HT1080 (cell line): ENCODE measurements at places on chromosomes 12 and 14. TPM values are rescaled to one million over a fixed set of nuclear protein-coding genes. Genes with fewer than 3 reads are reported as not detected.

The ACOT6 gene
- total RNA-seq, result not detected in 2 replicates

The KRT82 gene
- not detected in 2 replicates for total RNA-seq

The LRRC10 gene
- total RNA-seq, result not detected in 2 replicates

GRCh38 chr12:126430921-126431320 lies 1365.7 kb downstream of the AACS start:
- no peak for DNase-seq

GRCh38 chr12:47864646-47865235 lies 40.1 kb downstream of the VDR start:
- no peak for DNase-seq

- DNase-seq, result peak; percentile 51
Measured at GRCh38 chr14:70622111-70622712, 19.5 kb upstream of the TTC9 start.

- DNase-seq, result peak; percentile 2
Measured at GRCh38 chr14:60925286-60925685, 55.6 kb downstream of the TRMT5 start.
